ENCODE measurements at places on chromosomes 16 and 17.

GRCh38 chr17:51085150-51085805 lies 35.4 kb downstream of the SPAG9 start:
- peak; percentile 18 for DNase-seq

GRCh38 chr16:68117884-68118283 lies 32.7 kb downstream of the NFATC3 start:
- DNase-seq = no peak

GRCh38 chr16:87895641-87896141 lies 26.4 kb upstream of the SLC7A5 start:
- peak; percentile 89 for DNase-seq

DNA sequence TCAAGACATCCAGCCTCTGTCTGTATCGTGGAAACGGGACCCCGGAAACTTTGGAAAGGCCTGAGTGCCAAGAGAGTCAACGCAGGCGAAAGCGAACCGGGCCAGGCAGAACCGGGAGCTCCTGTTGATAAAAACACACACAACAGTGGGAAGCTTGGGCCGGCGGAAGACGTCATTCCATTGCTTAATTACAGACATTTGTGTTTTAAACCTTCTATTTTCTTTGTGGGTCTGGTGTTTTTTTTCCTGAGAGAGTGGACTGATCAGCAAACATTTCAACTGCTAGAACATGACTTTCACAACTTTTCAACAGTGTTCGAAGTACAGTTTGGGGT lies 878 bp upstream of the RNF157 start:
- peak; percentile 62 for DNase-seq

- DNase-seq = no peak
These were observed 21.4 kb downstream of the PITPNM3 start for GRCh38 chr17:6534846-6535514.

GRCh38 chr17:82751171-82751570 lies 694 bp upstream of the TBCD start:
- DNase-seq = no peak

DNA sequence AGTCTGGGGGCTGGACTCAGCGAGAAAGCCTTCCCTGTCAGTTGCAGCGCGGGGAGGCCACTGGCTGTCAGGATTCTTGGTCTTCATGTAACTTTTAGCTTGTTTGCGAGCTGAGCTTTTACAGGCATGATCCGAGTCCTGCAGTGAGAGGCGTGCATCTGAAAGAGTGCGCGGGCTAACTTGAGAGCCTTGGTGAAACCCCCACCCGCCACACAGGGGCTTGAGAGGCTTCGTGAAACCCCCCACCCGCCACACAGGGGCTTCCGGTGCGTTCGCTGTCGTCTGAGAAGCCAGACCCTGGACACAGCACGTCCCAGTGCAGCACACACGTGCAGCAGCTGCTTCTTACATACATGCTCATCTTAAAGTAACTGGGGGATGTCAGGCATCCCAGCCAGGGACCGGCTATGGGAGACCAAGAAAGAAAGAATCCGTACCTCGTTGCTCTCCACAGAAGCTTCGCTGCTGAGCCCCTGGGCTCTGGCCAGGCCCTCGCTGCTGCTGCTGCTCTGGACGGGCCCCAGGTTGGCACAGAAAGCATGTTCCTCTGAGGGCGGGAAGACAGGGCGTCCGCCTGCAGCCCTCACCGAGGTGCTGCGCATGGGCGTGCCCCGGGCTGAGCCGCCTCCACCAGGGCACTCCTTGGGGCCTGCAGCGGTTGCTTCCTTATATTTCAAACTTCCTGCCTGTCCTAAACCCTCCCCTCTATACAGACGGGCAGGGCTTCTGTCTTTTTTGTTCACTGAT lies 7.8 kb downstream of the NUDT16L1 start:
- DNase-seq = no peak

Data from foreskin fibroblast (primary cell).